ENCODE measurements at places on chromosomes 13 and 19.

- no peak for DNase-seq
Observed at GRCh38 chr13:97440598-97441170, 6.7 kb downstream of the RAP2A start.

DNA sequence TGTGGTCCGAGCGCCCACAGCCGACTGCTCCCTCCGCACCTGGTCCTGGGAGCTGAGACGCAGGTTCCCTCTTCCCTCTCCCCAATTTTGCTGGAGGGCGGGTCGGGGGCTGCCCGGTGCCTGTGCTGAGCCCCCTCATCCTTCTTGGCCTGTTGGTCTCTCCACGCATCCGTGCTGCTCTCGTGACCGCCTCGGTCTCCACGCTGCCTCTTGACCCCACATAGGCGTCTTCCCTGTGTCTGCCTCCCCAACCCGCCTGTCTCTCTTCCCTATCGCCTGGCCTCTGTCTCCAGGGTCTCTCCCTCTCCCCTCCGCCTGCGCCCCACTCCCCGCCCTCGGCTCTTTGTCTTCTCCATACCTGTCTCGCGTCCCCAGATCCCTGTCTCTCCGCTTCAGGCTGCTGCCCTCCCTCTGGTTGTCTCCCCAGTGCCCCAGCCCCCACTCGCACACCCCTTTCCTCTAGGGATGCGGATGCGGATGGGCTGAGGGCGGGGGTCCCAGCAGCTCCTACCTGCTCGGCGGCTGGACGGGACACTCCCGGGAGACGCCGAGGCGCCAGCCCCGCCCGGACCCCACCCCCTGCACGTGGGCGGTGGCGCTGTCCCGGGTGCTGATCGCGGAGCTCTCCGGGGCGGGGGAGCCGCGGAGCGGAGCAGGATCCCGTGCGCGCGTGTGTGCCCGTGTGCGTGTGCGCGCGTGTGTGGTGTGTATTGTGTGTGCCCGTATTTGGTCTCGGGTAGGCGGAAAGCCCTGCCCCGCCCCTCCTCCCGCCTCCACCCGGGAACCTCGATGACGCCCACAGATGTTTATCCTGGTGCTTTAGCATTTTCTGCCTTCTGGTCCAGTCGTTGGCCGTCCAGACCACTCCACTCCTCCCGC, at the start of gene SYT5:
Gene SYT5, minus strand, starts transcription at position 684 of the 879 bp plus-strand sequence. CDS start 1,248 bp downstream, outside the sequence.
- DNase-seq, result peak; percentile 75

GRCh38 chr13:100604918-100605710, 16.5 kb upstream of the GGACT start:
- DNase-seq, result peak; percentile 28

DNA sequence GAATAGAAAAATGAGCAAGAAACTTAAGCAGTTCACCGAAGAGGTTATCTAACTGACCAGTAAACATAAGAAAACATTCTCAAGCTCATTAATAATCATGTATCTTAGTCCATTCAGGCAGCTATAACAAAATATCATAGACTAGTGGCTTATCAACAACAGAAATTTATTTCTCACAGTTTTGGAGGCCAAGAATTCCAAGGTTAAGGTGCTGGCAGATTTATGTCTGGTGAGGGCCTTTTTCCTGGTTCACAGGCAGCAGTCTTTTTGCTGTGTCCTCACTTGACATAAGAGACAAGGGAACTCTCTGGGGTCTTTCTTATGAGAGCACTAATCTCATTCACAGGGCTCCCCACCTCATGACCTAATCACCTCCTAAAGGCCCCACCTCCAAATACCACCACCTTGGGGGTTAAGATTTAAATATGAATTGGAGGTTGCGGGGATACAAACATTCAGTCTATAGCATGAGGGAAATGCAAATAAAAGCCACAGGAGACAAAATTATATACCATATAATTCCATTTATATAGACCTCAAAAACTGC, 123.6 kb downstream of the ZAR1L start:
- no peak for DNase-seq

GRCh38 chr13:91544723-91545122, 146.3 kb downstream of the GPC5 start:
- DNase-seq, result no peak

DNA sequence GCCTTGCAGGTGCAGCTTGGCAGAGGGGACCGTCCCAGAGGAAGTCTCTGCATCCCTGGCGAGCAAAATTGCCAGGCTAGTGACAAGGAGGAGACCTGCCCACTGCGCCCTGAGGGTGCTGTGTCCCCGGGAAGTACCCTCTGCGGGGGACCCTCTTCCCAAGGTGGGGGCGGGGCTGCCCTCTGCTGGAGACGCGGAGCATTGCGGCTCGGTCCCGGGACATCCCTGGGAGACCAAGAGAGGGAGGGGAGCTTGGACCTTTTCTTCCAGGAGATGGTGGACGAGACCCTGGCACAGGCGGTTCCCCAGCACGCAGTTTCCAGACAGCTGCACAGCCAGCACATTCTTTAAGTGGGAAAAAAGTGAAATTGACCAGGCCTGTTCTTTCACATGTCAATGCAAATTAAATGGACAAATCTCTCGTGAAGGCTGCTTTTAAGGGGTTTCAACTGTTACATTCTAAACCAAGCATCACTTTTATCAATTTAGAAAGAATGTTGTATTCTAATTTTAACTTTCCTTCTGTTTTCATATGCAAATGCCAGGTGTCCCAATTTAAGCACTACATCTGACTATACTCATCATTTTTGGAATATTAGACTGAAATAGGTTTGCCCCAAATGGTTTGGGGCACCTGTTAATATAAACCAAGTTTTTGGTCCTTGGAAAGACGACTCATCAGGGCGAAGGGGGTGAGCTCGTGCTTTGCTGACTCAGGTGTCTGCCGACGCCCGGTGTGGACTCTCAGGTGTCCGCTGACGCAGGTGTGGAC, 60.7 kb downstream of the MCF2L start:
- DNase-seq, result peak; percentile 76

DNA sequence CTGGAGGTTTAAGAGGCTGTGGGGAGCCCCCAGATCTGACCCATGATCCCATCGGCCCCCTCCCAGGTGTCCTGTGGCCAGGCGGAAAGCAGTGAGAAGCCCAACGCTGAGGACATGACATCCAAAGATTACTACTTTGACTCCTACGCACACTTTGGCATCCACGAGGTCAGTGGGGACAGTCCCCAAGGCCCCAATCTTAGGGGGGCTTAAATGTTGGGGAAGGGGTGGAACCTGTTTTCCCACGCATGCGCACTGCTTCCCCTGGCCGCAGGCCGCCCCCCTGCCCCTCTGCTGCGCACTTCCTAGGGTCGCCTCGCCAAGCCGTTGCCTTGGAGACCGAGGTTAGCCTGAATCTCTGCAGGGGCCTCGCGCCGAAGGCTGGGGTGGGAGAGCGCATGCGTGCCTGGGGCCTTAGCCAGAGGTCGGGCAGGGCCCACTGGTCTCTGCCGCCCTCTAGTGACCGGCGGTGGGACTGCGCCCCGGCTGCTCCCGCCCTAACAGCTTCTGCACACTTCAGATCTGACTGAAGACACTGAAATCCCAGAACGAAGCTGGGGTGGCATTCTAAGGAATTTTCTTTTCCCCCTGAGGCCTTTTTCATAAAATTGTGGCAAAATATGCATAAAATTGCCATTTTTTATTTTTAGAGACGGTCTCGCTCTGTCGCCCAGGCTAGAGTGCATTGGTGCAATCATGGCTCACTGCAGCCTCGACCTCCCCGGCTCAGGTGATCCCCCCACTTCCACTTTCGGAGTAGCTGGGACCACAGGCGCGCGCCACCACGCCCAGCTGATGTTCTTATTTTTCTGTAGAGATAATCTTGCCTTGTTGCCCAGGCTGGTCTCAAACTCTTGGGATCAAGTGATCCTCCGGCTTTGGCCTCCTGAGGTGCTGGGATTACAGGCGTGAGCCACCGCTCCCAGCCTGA, 3.6 kb downstream of the PRMT1 start:
- peak; percentile 99 for DNase-seq

- DNase-seq, result no peak
Observed at GRCh38 chr13:99477493-99477892, 23.8 kb upstream of the TM9SF2 start.

- DNase-seq, result no peak
Observed at GRCh38 chr13:105641121-105641520, 894.3 kb downstream of the EFNB2 start.

GRCh38 chr19:709196-709964, 645 bp downstream of the PALM start:
- peak; percentile 45 for DNase-seq

- no peak for DNase-seq
Observed at GRCh38 chr13:112779856-112780604, 90.2 kb downstream of the ATP11A start.

GRCh38 chr13:108188260-108188659, 27.1 kb downstream of the LIG4 start:
- no peak for DNase-seq

GRCh38 chr13:81872581-81872980, 1531.7 kb upstream of the SPRY2 start:
- peak; percentile 42 for DNase-seq

DNA sequence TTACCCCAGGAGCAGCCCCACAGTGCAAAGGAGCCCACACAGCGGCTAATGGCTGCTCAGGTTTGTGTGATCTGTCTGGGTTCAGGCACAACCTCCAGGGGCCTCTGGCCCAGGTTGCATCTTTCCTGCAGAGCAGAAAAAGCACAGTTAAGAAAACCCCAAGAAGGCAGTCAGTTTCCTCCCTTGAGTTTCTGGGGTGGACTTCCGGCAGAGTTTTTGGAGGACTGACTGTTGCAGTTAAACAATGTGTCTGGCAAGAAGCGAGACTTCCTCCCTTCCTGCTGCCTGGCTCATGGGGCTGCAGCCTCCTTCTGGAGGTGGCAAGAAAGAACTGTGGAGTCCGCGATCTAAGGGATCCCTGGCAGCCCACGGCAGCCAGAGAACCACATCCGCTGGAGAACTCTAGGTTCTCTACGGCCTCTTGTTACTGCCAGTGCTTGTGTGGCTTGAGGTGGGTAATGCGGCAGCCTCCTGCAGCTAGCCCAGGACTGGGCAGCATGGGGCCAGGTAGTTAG, 114.4 kb downstream of the ZDHHC20 start:
- no peak for DNase-seq

DNA sequence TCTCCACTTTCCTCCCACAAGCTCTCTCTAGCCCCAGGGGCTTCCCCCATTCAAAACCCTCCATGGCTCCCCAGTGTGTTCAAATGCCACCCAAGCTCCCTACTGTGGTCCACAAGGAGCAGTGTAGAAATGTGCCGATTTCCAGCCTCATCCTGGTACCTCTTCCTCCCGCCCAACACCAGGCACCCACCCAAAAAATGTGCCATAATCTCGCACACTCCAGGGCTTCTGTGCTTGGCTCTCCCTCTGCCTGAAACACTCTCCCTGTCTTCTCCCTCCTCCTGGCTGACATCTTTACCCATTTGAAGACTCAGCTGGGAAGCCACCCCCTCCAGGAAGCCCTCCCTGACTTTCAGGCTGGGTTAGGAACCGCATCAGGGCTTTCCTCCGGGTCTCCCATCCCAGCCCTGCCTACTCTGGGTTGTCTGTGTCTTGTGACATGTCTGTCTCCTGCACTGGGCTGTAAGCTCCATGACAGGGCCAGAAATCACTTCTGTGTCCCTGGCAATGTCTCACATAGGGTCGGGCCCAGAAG, 16.6 kb upstream of the MEIS3 start:
- DNase-seq, result no peak

GRCh38 chr19:7845390-7846154, 15.6 kb downstream of the EVI5L start:
- no peak for DNase-seq

GRCh38 chr19:43489310-43489709, 15.2 kb downstream of the PHLDB3 start:
- no peak for DNase-seq

DNA sequence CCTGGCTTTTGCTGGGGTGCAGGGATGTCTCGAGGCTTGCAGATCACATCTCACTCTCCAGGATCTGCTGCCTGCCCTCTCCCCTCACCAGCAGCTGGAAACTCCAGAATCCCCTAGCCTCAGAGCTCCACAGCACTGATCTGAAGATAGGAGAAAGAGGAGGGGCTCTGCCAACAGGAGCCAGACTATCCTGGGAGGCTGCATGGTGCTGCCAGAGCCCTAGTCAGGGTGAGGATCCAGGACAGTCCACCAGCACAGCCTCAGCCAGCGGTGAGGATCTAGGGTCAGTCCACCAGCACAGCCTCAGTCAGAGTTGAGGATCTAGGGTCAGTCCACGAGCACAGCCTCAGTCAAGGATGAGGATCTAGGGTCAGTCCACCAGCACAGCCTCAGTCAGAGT, 65.2 kb downstream of the RAB20 start:
- no peak for DNase-seq

GRCh38 chr19:7213628-7214323, 80.4 kb downstream of the INSR start:
- DNase-seq, result no peak

- DNase-seq, result no peak
Observed at GRCh38 chr19:57438925-57439324, 3.8 kb downstream of the ZNF749 start.

DNA sequence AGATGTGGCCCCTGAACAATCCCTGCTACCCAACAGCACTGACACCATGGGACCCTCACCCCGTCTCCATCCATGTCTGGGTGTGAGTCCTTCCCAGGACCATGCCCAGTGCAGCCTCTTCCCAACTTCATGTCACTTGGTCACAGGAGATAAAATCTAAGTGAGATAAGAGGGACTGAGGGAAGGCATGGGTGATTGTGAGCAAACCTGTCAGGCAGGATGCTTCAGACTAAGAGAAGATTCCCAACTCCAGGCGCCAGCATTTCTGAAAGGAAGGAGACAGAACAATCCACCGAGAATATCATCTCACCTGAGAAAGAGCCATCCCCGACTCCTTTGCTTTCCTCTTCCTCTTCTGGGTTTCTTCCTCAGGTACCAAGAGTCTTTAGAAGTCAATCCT, 7.5 kb downstream of the ZNF320 start:
- DNase-seq, result no peak

DNA sequence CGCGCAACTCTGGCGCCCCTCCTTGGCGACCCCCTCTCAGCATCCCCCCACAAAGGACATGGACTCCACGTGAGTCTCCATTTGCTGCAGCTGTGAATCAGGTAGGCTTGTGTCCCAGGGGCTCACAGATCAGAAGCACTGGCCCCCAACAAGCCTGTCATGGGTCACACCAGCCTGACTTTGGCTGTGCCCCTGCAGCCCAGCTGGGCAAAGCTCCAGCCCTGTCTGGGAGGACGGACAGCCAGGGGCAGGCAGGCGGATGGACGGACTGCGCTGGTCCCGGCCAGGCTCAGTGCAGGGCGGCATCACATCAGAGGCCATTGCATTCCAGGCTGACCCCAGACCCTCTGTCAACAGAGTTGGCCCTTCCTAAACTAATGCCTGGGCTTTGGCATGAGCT, 28.4 kb upstream of the ISYNA1 start:
- no peak for DNase-seq

- peak; percentile 11 for DNase-seq
Observed at GRCh38 chr13:76937281-76937820, 11.0 kb upstream of the ACOD1 start.

DNA sequence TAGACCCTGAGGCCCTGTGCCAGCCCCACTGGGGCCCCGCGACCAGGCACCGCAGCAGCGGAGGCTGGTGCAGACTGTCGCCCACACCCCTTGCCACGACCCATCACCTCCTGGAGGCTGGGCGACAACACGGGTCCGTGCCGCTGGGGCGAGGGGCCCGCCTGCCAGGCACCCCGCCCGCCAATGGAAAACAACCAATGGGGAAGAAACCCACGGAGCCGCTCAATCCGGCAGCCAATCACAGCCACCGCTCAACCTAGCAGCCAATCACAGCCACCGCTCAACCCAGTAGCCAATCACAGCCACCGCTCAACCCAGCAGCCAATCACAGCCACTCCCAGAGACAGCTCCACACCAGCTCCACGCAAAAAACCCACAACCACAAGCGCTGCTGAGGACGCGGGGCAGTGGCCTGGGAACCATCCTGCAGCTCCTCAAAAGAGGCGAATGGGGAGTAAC, 29.7 kb downstream of the GPX4 start:
- no peak for DNase-seq

All from eye (tissue), 1 donor.